ENCODE measurements at places on chromosomes 16 and 17. TPM values are rescaled to one million over a fixed set of nuclear protein-coding genes. Genes with fewer than 3 reads are reported as not detected.

DNA sequence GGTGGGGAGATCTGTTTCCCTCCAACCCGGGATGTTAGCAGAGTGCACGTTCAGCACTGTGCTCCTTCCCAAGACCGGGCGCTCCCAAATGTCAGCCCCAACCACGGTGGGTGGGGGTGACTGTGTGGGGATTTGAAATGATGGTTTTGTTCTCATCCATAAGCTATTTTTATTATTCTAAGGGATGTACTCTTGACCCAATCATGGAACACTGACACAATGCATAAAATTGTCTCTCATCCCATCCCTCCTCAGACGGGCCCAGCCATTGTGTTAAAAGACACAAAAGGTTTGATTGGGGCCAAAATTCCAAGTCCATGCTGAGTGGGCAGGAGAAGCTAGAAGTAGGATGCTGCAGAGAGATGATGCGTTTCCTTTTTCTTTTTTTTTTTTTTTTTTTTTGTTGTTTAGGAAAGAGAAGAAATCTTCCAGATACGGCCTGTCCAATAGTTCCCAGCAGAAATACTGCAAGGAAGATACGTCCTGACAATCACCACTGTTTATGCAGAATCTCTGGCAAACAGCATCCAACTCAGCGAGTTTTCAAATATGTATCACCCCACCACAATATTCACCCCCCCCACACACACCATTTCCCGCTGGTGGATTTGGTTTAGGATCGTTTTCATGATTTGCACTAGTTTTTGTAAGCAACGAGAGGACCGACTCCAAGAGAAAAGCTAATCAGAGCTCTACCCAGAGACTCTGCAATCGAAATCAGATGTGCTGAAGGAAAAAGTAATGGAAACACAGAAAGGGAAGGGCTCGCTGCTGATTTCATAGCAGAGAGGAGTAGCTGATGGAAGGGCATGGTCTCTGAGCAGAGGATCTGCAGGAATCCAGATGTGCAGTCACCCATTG lies 163.5 kb upstream of the DYNLRB2 start:
- H3K4me3 ChIP-seq: no peak overlapping the region
- peaks cover 3% of the 10 kb centered on the region for H3K36me3 ChIP-seq
- no peaks in the 10 kb centered on the region for H3K27me3 ChIP-seq
- no peak for DNase-seq
- H3K27ac ChIP-seq: no peak overlapping the region

GRCh38 chr17:27940503-27941428 lies 47.6 kb upstream of the LYRM9 start:
- H3K4me3 ChIP-seq: no peak overlapping the region
- no peaks in the 10 kb centered on the region for H3K27me3 ChIP-seq
- no peak overlapping the region for H3K27ac ChIP-seq
- no peaks in the 10 kb centered on the region for H3K36me3 ChIP-seq
- DNase-seq: no peak
- peaks cover 6% of the 10 kb centered on the region for H3K4me1 ChIP-seq

DNA sequence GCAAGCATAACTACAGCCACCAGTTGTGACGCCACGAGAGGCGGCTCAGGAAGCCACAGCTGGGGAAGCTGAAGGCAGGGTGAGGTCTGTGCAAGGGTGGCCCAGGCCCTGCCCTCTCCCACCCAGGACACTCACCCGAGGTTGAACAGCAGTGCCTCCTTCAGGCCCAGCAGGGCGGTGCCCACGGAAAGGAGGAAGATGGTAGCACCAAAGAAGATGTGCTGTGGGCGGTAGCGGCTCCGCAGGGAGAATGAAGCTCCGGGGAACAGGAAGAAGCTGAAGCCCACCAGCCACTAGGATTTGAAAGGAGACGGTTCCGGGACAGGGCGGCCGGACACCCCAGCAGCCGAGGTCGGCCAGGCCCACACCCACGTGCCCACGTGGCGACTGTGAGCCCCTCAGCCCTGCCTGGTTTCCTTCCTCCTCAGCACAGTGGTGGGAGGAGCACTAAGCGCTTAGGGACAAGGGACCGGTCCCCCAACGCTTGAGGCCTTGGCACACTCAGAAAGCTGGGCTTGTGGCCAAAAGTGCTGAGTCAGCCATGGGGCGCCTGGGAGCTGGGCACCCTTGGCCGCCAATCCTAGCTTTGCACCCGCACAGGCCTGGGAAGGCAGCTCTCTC lies 11.0 kb downstream of the CYB561 start:
- no peak overlapping the region for H3K27ac ChIP-seq
- H3K4me1 ChIP-seq: no peaks in the 10 kb centered on the region
- H3K36me3 ChIP-seq: peaks cover 6% of the 10 kb centered on the region
- DNase-seq: peak; percentile 71
- no peak overlapping the region for H3K4me3 ChIP-seq

DNA sequence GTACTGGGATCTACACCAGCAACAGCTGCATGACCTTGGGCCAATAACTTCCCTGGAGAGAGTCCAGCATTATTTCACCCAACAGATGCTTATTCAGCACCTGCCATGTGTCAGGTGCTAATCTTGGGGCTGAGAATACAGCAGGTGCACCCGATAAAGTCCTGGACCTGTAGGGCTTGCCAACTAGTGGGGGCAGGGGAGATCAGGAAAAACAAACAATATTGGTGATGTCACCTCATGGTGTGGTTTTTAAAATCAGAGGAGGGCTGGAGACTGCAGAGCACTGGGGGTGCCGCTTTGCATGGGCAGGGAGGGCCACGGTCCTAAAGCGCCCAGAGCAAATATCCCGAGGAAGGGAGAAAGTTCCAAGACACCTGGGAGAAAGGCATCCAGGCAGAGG lies 218.8 kb downstream of the C16orf95 start:
- no peaks in the 10 kb centered on the region for H3K27me3 ChIP-seq
- H3K4me1 ChIP-seq: peaks cover 6% of the 10 kb centered on the region
- DNase-seq: no peak
- no peaks in the 10 kb centered on the region for H3K36me3 ChIP-seq
- H3K27ac ChIP-seq: no peak overlapping the region

- H3K4me3 ChIP-seq: no peak overlapping the region
- DNase-seq: no peak
- no peak overlapping the region for H3K27ac ChIP-seq
- H3K27me3 ChIP-seq: no peaks in the 10 kb centered on the region
These were observed 53.9 kb upstream of the MON1B start for GRCh38 chr16:77137045-77137444.

DNA sequence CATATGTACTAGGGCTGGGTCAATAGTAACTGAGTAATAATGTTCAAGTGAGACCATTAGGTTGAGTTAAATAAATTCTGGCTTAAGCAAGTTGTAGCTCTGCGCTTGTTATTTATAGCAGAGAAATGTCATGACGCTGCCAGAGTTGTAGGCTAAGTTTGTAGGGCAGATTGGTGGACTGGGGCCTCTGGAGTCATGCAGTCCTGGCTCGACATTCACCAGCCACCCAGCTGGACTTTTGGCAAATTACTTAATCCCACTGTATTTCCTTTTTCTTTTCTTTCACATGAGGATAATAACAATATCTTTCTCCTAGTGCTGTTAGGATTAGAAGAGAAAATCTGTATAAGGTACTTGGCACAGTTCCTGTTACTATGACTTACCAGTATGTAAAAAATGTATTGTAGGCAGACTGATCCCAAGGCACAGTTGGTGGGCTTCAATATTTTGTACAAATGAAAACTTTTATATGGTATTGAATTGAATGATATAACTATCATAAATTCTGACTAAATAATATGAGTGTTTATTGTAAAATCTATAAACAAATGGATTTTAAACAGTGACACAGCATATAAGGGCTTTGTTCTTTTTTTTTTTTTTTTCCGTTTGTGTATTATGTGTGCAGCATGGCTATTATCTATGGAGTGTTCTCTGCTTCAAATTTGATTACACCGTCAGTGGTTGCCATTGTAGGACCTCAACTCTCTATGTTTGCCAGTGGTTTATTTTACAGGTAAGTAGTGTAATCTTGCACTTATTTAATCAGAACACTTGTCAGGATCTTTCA lies 2.6 kb downstream of the MFSD11 start:
- H3K4me1 ChIP-seq: no peaks in the 10 kb centered on the region
- H3K27ac ChIP-seq: no peak overlapping the region
- no peaks in the 10 kb centered on the region for H3K27me3 ChIP-seq
- peaks cover 20% of the 10 kb centered on the region for H3K36me3 ChIP-seq
- no peak for DNase-seq
- H3K4me3 ChIP-seq: no peak overlapping the region

DNA sequence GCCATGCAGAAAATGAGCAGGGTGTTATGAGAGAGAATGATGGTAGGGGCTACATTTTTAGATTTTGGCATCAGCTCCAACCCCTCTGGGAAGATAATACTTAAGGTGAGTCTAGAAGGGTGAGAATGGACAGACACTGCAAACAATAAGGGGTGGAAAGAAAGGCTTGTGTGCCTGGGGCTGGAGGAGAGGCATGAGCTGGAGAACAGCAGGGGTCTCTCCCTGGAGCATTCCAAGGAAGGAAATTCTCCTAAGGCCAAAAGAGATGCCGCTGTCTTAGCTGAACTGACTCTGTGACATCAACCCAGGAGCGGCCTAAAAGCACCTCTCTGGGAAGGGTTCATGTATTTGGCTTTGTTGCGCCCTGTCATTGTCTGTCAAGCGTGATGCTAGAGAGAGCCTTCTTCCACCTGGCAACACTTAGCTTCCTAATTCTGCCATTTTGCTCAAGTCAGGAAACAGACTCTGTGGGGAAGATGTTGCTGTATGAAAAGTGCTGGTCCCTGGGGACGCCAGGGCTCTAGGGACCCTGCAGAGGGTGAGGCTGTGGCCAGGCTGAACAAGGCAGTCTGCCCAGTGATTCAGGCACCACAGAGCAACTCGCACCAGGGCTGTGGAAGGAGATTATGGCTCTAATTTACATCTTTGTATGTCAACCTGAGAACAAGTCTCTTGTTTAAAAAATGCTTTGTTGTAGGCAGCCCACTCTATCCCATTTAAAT lies 225.7 kb downstream of the CBLN1 start:
- no peak for DNase-seq
- H3K27me3 ChIP-seq: no peaks in the 10 kb centered on the region
- peaks cover 6% of the 10 kb centered on the region for H3K4me1 ChIP-seq
- no peak overlapping the region for H3K27ac ChIP-seq
- H3K4me3 ChIP-seq: peak overlapping the region; percentile 31
- H3K36me3 ChIP-seq: no peaks in the 10 kb centered on the region

GRCh38 chr17:31321481-31321880 lies at the start of gene EVI2A:
TSS of gene EVI2A (minus strand) at chr17:31321622. CDS start at chr17:31319013, 2,609 bp downstream.
- no peak for DNase-seq
- H3K4me3 ChIP-seq: no peak within 1 kb of the TSS
- no peaks in the 10 kb centered on the region for H3K27me3 ChIP-seq
- no peaks in the 10 kb centered on the region for H3K4me1 ChIP-seq

MT1B gene
- not detected for total RNA-seq

COG8 gene
- 55.3 TPM for total RNA-seq

CBX2 gene
- total RNA-seq: 77.4 TPM

CHD9NB gene
- 2.6 TPM for total RNA-seq

ARHGAP44 gene
- total RNA-seq: 9.9 TPM

SLC6A2 gene
- not detected for total RNA-seq

SPAG9 gene
- 54.3 TPM for total RNA-seq

NPB gene
- 2.1 TPM for total RNA-seq

KRT27 gene
- not detected for total RNA-seq

CCL5 gene
- not detected for total RNA-seq
